NCI-H446 treated with DMSO at 0.1 percent for 48 hours (cell line): ENCODE measurements at places on chromosomes 7 and 10.

- DNase-seq: no peak
Measured at GRCh38 chr7:15306296-15306695, 255.5 kb downstream of the AGMO start.

GRCh38 chr10:77531441-77532001, 106.1 kb downstream of the KCNMA1 start:
- peak; percentile 37 for DNase-seq

DNA sequence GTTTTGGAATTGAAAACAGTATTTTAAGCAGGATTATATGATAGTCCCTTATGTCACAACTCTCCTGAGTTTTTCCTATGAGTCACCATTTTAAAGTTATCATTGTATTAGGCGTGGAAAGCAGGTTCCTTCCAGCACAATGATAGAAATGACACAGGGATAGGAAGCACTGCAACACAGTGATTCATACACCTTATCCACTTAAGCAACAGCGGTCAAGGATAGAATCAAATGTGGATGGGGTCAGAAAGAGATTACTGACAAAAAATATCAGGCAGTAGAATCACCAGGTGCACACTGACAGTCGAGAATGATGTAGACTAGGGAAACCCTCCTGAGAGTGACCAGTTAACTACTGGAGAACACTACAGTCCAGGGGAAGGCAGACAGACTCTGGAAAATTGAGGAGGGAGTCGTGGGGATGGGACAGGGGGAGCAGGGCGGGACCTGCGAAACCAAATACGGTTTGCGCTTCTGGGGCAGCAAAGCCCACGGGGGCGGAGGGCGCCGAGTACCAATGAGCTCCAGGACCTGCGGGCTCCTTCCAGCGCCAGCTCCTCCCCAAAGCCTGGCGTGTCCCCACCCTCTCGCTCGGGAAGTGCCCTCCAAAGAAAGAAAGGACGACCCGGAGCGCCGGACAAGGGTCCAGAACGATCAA, 479 bp downstream of the PNPLA8 start:
- peak; percentile 82 for DNase-seq

GRCh38 chr7:108181073-108181985, 51.2 kb upstream of the LAMB4 start:
- DNase-seq: no peak

DNA sequence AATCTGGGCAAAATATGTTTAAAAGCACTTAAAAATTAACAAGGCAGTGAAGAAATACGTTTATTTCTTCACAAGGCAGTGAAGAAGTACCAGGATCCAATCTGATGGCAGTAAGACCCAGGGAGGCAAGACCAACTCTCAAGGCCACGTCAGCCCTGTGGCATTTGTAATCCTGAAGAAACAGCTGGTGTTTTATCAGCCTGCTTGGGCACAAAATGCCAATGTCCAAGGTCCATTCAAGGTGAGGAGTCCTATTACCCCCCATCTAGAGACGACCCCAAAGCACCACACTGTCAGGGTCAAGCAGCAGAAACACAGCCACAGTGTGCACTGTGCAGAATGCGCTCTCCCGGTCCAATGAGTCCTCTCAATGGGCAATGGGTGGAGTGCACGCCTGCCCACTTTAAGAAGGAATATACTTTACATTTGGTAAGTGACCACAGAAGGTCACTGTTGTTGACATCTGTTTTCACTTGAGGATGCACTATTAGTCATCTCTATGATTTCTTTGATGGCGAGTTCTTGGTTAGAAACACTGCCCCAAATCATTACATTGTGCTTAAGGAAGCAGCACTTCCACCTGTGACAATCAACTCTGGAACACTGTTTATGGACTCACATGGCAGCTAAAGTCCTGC, 12.8 kb downstream of the CPXM2 start:
- DNase-seq: no peak

GRCh38 chr7:122013065-122013464, 131.0 kb downstream of the AASS start:
- DNase-seq: no peak

DNA sequence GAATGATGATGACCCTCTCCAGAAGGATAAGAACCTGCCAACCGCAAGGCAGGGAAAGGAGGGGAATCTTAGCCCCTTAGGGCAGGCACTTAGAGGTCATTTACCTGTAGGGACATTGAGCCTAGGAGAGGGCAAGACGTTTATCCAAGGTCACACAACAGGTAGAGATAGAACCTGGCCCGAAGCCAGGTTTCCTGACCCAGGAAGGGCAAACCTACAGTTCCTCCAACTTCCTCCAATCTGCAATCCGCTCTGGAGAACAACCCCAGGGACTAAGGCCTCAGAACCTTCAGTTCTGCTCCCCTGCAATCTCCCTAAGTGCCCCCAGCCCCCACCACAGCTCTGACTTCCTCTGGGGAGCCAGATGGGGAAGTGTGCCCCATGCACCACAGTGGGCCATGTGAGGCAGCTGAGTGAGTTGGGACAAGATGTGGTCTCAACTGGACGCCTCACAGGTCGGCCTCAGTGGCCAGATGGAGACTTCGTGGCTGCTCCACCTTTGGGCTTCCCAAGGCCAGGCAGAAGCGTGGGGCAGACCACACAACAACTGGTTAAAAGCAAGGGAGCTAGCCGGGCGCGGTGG, 1.4 kb upstream of the PSAP start:
- DNase-seq: no peak

DNA sequence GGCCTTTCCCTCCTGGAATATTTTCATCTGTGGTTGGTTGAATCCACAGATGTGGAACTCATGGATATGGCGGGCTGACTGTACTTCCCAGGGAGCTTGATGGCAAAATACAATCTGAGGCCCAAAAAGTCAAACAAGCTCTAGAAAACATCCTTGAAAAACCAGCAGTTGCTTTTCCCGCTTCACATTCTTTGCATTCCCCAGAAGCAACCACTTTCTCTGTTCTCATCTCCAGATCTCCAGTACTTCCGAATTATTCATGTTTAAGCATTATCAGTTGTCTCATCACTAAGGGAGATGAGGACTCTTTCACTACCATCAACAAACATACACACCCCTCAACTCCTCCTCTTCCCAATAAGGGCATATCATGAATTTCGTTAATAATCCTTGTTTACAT, 55.3 kb downstream of the KIF5B start:
- no peak for DNase-seq

DNA sequence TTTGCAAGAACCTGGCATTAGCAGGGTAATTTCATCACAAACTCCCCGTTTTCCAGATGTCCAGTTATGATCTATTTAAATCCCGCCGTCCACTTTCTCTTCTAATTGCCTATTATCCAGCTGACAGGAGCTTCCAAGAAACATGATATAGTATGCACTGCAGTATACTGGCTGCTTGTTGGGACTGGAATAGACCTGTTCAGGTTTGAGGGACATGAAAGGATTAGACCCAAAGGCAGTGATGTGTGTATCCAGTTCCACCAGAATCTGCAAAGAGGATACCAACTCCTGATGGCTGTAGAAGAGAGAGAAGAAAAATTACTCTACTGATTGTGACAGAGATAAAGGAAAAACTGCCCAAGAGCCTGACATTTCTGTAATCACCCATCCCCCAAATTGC, 8.9 kb downstream of the MSS51 start:
- DNase-seq: no peak

GRCh38 chr10:77619964-77620703, 17.5 kb downstream of the KCNMA1 start:
- no peak for DNase-seq

DNA sequence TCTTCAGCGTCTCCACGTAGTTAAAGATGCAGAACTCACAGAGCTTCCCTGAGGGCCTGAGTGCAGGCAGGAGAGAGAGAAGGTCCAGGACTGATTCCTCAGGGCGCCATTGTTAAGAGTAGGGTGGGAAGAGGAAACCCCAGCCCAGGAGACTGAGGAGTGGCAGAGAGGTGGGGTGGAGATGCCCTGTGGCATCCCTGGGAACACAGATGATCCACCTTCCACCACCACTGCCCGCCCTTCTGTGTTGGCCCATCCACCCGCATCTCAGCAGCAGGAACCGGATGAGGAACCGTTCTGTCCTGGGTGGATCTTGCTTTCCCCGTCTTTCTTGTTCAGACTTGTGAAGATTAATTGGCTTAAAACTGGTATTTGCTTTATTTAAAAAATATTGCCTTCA, 48.3 kb downstream of the PFKP start:
- DNase-seq: no peak

GRCh38 chr10:95429639-95430038, 131.5 kb downstream of the SORBS1 start:
- DNase-seq: no peak

DNA sequence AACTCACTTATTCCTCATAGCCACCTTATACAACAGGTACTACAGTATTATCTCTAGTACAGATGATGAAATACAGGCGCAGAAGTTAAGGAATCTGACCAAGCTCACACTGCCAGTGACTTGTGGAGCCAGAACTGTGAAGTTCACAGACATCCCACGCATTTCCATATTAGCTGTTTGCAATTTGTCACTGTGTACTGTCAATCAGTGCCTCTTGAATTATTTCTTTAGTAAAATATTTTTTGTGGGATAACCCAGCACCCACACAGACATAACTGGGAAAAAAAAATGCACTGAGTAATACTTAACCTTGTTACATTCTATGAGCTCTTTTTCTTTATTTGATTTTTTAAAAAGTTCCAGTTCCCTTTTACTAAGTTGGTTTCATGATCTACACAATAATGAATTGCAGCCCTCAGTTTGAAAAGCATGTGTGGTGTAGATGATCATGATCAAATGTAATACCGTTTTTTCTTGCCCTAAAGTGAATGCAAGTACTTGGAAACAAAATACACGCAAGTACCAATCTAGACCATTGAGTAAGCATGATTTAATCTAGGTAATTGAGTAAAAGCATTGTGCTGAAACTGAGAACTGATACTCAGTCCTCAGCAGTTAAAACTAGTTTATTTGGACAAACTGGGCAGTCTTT, 14.1 kb downstream of the CUL1 start:
- DNase-seq: no peak

DNA sequence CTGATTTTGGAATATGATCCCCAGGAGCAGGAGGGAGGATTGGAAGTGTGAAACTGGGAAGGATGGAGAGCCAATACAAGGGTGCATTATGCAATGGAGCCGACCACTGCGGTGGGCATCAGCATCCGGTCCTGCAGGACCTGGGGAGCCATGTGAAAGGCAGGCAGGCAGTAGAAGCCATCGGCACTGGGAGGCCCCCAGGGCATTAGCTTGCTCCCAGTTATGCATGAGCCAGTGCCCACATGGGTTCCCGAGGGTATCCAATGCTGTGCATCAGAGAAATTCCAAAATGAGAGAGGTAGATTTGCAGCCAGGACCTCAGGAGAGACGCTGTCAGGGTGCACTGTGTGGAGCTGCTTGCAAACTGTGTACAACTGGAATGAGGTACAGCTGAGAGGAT, 8.7 kb upstream of the KCP start:
- no peak for DNase-seq

DNA sequence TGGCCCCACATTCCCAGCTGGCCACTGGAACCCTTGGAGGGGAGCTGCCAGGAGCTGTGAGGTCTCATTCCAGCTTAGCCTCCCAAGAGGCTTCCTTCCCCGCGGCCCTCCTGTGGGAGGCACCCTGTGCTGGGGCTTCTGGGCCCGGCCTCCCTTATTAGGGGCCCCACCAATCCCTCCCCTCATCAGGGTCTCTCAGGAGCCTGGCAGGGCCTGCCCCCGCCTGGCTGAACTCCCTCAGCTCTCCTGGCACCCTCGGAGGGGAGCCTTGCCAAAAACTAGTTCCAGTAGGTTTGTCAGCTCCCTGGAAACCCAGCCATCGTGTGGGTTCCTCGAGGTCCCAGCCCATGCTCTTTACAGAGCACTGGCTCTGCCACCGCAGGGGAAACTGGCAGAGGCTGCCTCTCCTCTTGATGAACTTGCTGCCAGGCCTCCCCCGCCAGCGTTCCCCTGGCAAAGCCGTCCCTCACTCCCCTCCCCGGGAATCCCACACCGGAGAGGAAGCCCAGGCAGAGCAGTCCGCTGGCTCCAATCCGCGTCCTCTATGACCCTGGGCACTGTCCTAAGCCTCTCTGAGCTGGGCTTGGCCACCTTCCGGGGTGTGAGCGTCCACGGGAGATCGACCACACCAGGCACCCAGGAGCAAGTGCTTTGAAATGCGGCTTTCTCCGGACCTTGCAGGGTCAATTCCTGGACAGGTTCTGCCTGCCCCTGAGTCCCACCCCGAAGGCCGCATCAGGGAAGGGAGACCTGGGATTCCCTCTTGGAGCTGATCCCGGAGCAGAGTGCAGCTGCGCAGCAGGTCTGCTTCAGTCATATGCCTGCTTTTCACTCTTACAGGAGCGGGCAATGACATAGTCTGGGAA, 139.8 kb downstream of the ARHGAP22 start:
- peak; percentile 70 for DNase-seq

DNA sequence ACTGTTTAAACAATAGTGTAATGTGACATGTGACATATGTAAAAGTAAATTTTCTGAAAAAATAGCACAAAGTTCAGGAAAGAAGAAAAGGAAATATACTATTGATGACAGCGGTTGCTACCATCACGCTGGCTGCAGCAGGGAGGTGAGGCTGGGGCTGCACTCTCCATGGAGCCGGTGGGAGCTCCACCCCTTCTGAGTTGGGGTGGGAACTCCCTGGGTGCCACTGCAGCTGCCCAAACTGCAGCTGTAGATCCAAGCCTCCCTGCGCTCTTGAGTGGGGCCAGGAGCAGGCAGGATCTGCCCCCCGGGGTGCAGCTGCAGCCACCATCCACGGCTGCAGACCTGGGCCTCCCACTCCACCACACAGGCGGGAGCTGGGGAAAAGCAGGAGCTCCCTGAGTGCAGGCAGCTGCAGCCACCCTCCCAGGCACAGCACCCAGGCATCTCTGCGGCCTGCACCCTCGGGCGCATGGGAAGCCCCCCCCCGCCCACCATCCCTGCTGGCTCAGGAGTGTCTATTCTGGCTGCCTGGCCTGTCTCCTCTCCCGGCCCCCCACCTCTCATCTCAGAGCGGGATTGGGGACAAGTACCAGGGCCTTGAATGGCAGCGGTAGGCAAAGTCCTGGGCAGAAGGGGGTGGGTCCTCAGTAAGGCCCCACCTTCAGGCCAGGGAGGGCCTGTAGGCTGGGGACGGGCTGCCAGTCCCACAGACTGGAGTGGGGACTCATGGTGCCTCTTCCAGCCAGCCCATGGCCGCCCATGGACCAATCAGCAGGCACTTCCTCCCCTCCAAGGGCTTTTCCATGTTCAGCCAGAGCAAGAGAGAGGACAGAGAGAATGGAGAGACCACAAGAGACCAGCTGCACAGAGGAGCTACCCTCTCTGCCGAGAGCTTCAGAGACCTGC, 50.1 kb downstream of the TNS3 start:
- DNase-seq: no peak

DNA sequence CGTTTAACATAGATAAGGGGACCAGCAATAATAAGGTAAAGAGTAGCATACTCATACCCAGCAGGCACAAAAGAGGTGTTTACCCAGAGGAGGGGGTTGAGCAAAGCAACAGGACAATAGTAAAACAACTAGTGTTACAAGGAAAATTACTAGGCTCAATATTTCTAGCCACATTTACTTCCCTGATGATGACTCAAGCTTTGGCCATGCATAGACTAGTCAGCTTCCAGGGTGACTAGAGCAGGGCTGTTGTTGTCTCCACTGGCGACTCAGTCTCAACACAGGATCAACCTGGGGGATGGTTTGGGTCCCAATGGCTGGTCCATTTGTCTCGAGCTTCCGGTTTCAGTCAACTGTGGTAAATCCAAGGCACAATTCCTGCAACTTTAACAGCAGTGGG, 217.7 kb upstream of the KCND2 start:
- no peak for DNase-seq

- no peak for DNase-seq
Measured at GRCh38 chr7:72446591-72447462, 34.7 kb upstream of the CALN1 start.

GRCh38 chr7:16564023-16564380, 37.4 kb downstream of the LRRC72 start:
- no peak for DNase-seq
